Fibroblast of mammary gland (primary cell): ENCODE measurements at places on chromosomes 5 and 9.
A peak's percentile ranks its signal among the peaks of the same experiment; 100 is the strongest.

GRCh38 chr5:36696059-36696673, 89.8 kb downstream of the SLC1A3 start:
- peak; percentile 73 for DNase-seq

GRCh38 chr5:132027027-132027426, 15.6 kb upstream of the ACSL6 start:
- no peak for DNase-seq

DNA sequence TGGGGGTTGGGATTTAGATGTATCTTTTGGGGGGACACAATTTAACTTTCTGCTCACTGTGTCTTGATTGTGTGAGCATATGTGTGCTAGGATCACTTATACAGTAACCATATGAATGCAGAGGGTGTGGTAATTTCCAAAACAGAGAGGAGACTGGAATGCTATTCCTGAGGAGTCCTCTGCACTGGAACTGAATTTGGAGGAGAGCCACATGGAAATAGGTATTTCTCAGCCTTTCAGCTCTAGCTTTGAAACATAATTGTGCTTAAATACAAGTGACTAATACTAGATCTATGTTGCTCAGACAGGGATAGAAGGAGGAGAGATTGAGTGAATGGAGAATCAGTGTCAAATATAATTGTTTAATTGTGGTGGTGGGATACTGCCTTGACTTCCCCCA, 45.5 kb downstream of the FOCAD start:
- DNase-seq = no peak

DNA sequence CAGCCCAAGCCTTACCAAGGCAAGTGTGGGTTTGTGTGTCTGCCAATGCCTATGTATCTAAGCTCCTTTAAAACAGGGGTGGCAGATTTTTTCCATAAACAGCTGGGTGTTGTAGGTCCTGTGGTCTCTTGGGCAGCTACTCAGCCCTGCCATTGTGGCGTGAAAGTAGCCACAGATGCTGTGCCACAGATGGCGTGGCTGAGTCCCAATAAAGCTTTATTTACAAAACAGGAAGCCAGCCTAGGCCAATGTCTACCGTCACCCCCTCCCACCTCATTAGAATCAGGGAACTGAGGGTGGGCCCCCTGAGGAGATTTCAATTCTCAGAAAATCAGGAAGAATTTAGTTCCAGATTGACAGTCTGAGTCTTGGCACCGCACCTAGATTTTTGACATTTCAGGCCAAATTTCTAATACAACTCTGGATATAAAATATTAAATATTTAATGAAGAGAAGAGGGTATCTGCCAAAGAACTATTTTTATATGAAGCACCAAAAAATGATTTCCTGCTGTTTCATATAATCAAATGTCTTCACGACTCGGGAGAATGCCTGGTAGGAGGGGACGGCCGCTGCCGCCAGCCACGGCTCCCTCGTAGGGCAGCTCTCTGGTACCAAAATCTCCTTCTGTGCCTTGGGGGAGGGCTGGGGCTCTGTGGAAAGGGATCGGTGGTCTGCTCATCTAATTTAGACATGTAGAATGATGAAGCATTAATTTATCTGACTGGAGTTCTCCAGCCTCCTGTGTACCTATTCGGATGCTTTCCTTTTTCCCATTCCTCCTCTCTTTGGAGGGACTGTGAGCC, 420.9 kb downstream of the IRX2 start:
- no peak for DNase-seq

DNA sequence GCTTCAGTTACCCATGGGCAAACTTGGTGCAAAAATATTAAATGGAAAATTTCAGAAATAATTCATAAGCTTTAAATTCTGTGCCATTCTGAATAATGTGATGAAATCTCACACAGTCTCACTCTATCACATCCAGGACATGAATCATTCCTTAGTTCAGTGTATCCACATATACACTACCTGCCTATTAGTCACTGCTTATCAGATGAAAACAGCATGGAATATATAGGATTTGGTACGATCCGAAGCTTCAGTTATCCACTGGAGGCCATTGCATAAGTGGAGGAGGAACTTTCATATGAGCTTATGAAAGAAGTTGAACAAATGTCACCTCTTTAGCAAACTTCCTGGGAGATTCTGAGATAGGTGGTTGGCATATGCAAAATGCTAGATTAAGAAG, 64.2 kb downstream of the GAPVD1 start:
- peak; percentile 9 for DNase-seq

- peak; percentile 42 for DNase-seq
These were observed 295.7 kb downstream of the EDIL3 start for GRCh38 chr5:84088996-84089395.

- no peak for DNase-seq
These were observed 78.7 kb downstream of the SNCAIP start for GRCh38 chr5:122390694-122391093.

GRCh38 chr9:132609829-132610228, 27.4 kb downstream of the BARHL1 start:
- DNase-seq = peak; percentile 100

GRCh38 chr5:111058064-111058463, 13.4 kb upstream of the TSLP start:
- DNase-seq = no peak

- peak; percentile 58 for DNase-seq
These were observed 8.6 kb downstream of the TEK start for GRCh38 chr9:27117489-27118135.

- DNase-seq = peak; percentile 24
These were observed 1.0 kb upstream of the UBTD2 start for GRCh38 chr5:172284611-172284980.

DNA sequence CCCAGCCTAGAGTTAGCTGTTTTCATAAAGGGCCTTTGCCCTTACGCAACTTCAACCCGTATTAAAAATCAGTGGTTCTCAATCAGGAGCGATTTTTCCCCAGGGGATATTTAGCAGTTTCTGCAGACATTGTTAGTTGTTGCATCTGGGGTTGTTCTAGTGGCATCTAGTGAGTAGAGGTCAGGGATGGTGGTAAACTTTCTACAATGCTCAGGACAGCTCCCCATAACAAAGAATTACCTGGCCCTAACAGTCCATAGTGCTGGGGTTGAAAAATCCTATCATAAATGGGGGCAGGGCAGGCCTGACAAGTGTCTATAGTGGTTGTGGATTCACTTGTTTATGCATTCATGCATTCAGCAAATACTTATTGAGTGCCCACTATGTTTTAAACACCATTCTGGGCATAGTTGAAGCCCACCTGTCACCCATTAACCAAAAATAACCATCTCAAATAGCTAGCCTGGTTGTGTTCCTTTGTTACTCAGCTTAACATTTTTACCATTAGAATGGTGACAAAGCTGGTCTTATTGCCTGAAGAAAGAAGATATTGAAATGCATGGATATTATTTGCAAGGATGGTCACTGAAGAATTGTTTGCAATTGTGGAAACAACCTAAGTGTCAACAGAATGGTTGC, 15.9 kb upstream of the FGF1 start:
- DNase-seq = no peak

- DNase-seq = no peak
These were observed 378.0 kb downstream of the MLLT3 start for GRCh38 chr9:20244271-20244670.

DNA sequence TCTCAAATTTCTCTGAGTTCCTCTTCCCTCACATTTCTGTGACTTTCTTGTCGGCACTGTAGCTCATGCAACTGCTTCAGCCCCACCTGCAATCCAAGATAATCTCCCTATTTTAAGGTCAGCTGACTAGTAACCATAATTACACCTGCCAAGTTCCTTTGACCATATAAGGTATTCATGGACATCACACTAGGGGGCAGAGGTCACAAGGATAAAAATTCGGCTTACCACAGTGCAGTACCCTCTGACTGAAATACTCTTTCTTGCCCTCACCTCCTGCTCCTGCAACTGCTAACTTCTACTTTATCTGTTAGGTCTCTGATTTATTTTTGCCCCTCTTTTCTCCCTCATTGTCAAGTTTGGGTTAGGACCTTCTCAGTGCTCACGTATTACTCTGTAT, 144.2 kb downstream of the GDNF start:
- DNase-seq = no peak

DNA sequence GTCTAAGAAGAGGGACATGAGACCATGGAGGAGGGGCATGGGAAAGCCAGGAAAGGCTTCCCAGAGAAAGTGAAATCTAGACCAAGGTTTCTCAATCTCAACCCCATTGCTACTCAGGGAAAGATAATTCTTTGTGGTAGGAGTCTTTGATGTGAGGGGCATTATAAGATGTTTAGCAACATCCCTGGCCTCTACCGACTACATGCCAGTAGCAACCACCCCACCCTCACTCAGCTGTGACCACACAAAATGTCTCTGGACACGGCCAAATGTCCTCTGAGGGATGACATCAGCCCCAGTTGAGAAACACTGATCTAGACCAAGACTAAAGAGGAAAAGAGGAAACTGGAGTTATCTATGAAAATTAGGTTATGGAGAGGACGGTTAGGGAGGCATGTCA, 298.5 kb upstream of the KIF2A start:
- DNase-seq = no peak

- peak; percentile 48 for DNase-seq
These were observed 85.4 kb downstream of the PCSK1 start for GRCh38 chr5:96347502-96348292.

DNA sequence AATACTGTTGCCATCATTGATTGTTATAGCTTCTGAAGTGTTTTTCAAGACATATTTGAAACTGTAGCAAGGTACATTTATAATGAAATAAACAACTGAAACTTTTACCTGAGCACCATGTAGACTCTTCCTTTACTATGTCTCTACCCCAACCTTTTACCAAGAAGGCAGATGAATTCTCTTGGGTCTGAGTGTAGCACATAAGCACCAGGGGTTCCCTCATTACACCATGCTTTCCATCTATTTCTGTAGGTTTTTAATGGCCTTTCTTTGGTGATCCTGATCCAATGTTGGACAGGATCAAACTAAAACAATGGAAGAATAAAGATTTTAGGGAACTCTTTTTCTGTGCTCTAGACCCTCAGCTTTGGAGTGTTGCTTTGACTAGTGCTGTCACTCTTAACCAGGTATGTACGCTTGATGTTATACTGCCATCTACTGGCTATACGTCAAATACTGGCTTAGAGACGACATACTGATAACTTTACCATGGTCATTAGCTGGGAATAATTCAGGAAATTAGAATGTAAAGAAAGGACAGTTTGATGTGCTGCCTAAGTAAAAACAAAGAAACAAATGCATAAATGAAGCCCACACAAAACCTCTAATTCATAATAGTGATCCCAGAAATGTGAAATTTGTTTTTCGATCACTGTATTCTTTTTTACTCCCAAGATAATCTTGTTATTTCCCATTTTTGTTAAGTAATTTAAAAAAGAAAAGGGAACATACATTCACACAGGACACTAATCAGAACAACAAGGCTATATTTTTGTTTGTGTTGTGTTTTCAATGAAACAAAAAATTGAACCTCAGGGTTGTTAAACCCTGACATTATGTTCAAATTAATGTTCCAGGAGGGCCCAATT, 30.7 kb downstream of the IFNW1 start:
- DNase-seq = peak; percentile 80

DNA sequence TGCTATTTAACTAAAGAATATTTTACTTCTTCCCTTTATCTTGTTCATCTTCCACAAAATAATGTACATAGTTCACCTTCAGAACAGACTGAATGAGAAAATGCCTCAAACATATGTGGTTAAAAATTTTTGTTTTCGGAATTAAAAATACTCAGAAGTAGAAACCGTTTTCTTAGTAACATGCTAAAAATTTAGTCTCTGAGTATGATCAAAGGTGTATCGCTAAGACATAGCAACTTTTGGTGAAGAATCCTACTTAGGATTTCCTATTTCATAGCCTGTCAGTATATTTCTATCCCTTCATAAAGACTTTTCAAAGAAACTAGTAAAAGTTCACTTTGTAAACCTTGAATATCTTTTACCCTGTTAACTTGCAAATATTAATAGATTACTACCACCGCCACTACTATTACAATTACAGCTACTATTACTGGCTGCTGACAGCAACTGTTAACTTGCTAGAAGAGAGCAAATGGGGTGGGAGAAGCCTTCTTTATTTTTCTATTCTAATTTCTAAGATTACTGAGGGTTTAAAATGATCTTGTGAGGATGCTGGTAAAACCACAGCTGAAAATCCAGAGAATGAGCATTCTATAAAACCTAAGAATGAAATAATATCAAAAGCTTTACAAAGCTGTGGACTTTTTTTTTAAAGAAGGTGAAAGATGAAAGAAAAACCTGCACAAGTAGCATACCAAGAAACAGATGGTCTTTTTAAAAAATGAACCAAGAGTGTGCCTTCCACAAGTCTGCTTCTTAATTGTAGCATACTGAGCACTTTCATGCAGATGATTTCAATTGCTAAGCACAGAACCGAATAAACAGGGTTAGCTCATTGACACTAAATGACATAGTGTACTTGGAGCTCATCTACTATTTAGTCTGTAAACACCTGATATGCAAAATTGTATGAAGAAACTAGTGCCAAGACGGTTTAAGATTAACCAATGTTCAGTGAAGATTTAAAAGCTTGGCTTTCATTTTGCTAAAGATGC, 246.3 kb upstream of the EFNA5 start:
- DNase-seq = no peak

DNA sequence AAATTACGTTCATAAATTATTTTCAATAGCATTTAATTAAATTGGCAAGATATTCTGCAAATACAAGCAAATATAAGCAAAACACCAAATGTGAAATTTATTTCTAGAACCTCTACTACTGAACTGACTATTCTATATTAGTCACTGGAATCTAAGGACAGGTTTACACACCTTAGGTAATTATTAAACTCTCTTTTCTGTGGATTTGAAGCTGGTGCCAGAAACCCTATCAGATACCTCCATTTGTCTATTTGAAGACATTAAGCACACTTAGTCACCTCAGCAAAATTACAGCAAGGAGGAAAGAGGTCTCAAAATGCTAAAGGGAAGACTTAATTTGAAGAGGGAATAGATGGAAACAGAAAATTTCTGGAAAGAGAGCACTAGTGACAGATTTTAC, 83.4 kb downstream of the CPLANE1 start:
- no peak for DNase-seq

DNA sequence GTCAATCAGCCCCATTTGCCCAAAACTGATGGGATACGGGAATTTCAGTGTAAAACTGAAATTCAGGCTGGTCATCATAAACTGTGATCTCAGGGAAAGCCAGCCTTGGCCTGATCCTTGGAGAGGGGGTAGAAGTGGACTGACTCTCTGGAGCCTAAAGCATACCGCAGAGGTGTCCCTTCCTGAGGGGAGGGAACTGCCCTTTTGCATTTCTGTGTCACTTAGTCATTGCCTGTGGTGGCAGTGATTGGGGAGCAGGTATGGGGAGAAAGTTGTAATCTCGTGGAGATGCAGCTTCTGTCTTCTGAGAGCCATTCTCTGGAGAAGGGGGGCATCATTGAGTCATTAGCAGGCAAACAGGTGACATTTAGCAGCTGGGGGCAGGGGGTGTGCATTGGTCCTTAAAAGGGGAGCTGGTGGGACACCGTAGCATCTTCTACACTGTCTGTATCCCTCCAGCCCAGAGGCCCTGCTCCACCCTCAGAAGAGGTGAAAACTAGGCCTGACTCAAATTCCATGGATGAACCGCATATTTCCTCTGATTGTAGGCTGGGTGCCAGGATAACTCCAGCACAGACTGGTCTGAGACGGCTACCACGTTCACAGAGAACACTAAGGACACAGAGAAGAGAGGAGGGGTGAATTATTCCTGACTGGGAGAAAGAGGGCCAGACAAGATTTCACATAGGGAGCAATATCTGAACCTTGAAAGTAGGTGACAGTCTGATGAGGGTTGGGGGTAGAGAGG, 143.3 kb downstream of the SEC61B start:
- peak; percentile 32 for DNase-seq

GRCh38 chr5:88021141-88021540, 247.5 kb downstream of the TMEM161B start:
- DNase-seq = no peak
